ENCODE measurements at places on chromosomes 2 and 18. TPM values are rescaled to one million over a fixed set of nuclear protein-coding genes. Genes with fewer than 3 reads are reported as not detected.

CFC1 gene
- not detected for polyA plus RNA-seq

EML6 gene
- not detected for polyA plus RNA-seq

GCG gene
- polyA plus RNA-seq: not detected

REG1A gene
- not detected for polyA plus RNA-seq

MAP3K19 gene
- not detected for polyA plus RNA-seq

SLC40A1 gene
- polyA plus RNA-seq: 33.8 TPM

SLC4A5 gene
- polyA plus RNA-seq: 0.46 TPM

CGREF1 gene
- 0.38 TPM for polyA plus RNA-seq

- DNase-seq: no peak
Measured at GRCh38 chr2:54318821-54319220, 62.8 kb upstream of the TSPYL6 start.

- DNase-seq: no peak
Measured at GRCh38 chr2:100278986-100279385, 43.3 kb downstream of the LONRF2 start.

DNA sequence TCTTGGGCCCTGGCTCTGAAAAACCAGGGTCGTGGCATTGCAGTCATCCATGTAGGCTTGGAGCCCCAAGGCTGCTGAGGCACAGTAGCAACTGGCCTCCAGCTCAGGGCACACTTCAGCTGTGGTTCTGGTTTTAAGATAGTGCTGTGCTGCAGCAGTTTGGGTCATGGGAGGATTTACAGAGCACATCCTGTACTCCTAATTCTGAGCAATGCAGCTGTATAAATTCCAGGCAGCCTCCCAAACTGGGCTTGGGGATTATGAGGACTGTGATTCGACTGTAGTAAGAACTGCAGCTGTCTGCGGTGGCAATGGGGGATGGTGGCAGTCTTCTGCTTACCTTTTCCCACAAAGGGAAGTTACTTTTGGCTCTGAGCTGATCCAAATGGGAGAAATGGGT lies 536.3 kb upstream of the GCFC2 start:
- DNase-seq: no peak

DNA sequence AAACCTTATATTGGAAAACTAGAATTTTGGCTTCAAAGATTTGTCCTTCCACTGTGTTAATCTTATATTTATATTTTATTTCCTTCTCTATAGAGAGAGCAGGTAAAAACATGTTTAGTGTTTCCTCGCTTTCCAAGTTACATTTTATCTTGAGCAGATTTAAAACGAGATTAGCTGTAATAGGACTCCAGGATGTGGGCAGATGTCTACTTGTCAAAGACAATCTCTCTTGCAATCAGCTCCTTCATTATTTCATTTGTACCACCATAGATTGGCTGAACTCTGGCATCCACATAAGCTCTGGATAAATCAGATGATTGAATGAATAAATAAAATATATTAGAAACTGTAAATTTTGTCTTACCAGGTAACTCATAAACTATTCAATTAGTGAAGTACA lies 17.5 kb upstream of the KANSL1L start:
- no peak for DNase-seq

- DNase-seq: no peak
Measured at GRCh38 chr2:37921781-37922180, 3.3 kb upstream of the RMDN2 start.

DNA sequence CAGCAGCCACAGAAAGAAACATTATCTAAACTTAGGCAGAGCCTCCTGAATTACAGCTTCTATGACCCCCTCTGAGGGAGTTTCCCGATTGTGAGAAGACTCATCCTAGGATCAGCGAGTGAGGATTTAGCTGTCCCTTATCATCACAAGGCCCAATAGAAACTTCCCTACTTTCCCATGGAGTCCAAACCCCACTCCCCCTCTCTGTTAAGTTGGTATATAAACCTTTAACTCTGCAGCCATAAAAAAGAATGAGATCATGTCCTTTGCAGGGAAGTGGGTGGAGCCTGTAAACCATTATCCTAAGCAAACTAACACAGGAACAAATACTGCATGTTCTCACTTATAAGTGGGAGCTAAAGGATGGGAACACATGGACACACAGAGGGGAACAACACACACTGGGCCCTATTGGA lies 78.8 kb downstream of the MYL12B start:
- DNase-seq: no peak

GRCh38 chr18:8658858-8659485 lies 46.4 kb upstream of the MTCL1 start:
- no peak for DNase-seq

DNA sequence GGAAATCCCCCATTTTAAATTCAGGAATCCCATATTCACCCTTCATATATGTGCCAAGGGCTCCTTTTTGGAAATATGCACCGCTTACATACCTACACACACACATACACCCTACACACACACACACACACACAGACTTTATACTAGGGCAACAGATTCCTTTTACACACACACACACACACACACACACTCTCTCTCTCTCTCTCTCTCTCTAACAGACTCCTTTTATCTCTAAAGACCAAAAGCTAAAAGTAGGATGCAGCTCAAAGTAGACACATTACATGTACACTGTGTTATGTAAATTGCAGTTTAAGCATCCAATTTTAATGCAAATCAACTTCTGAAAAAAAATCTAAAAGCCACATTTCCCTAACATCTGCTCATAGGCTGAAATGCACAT lies 130.9 kb upstream of the CAPN13 start:
- no peak for DNase-seq

DNA sequence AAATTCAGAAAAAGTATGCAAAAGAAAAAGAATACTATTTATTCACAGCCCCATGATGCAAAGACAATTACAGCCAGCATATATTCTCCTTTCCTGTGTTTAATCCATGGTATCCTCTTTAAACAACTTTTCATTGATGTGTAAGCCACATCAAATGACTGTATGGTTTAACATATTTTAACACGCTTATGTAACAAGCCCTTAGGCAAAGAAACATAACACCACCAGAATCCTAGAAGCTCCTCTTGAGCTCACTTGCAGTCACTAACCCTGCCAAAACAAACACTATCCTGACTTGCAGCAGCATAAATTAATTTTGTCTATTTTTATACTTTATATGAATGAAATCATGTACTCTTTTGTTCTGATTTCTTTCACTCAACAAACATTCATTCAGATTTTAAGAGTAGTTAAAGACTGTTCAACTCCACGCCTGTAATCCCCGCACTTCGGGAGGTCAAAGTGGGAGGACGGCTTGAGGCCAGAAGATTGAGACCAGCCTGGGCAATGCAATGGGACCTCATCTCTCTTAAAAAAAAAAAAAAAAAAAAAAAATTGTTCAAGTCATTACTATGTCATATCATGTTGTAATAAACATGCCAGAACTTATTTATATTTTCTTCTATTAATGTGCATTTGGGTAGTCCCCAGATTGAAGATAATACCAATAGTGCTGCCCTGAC lies 226.3 kb downstream of the NBAS start:
- no peak for DNase-seq

- no peak for DNase-seq
Measured at GRCh38 chr2:217215877-217216276, 356.0 kb upstream of the TNP1 start.

DNA sequence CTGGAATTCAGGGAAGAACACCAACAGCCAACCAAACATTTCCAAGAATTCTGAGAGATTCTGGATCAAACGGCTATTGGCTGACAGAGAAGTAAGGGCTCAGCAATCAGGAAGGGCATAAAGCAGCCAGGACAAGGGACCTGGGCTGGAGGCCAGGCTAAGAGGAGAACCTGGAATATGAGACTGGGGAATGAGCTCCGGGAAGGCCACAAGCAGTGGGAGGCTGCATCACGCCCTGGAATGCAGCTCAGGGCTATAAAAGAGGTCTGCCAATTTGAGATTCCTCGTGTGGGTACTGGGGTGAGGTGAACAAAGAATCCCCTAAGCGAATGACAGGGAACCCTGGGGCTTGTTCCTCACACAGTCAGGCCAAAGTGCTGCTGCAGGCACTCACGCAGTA lies 60.4 kb downstream of the ANO7 start:
- no peak for DNase-seq

GRCh38 chr2:154637456-154637855 lies 61.0 kb upstream of the KCNJ3 start:
- DNase-seq: no peak

DNA sequence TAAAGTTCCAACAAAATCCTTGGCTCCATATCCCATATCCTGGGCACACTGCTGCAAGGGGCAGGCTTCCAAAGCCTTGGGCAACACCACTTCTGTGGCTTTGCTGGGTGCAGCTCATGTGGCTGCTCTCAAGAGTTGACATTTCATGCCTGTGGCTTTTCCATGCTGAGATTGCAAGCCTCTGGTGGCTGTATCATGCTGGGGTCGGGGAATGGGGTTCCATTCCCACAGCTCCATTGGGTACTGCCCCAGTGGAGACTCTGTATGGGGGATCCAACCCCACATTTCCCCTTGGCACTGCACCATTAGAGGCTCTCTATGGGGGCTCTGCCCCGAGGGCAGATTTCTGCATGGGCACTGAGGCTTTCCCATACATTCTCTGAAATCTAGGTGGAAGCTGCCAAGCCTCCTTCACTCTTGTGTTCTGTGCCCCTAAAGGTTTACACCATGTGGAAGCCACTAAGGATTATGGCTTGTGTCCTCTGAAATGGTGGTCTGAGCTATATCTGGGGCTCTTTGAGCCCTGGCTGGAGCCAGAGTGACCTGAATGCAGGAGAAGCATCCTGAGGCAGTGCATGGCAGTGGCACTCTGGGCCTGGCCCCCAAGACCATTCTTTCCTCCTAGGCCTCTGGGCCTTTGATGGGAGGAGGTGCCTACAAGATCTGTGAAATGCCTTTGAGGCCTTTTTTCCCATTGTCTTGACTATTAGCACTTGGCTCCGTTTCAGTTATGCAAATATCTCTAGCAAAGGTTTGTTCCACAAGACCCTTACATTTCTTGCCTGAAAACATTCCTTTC lies 107.9 kb downstream of the PTGR3 start:
- DNase-seq: no peak

DNA sequence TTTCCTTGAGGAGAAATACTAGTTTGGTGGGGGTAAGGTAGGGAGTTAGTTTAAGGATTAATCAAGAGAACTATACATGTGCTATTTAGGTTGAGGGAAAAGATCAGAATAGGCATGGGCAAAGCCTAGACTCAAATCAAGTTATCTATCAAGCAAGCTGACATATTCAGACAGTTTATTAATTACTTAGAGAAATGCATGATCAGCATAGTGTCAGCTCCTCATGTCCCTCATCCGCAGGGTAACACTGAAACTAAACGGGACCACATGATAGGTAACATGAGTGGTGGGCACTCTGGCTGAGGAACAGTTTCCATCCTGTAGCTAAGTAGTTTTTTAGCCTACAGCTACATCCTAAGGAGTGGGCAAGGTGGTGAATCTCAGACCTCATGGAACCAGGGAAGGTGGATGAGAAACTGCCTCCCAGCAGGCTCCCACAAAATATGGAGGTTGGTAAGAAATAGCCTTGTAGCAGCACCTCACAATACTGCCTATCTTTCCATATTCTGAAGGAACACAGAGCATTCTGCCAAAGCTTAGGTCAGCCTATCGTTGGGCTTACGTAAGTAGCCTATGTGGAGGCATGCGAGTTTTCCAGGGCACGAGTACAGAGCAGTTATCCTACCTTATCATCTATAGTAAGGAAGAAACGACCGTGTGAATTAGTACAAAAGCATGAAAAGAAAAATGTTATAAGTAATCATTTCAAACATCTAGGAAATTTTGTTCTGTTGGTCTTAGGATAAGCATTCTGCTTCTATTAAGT lies 18.4 kb downstream of the ZC3H6 start:
- no peak for DNase-seq

- no peak for DNase-seq
Measured at GRCh38 chr2:134271758-134272157, 17.9 kb downstream of the MGAT5 start.

GRCh38 chr2:72719416-72719815 lies 106.4 kb downstream of the EXOC6B start:
- DNase-seq: no peak

DNA sequence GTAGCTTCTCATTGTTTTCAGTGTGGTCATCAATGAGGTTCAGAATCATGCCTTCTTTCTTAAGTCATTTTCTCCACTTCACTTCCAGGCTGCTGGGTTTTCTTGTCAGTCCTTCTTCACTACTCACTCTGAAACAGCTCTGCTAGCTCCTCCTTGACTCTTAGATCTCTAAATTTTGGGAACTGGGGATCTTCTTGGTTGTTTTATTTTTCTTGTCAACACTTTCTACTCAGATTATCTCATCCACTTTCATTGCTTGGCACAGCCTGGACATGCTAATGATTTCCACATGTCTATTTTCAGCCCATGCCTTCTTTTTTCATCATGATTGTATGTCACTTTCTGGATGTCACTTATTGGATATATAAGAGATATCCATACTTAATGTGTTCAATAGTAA lies 517.8 kb upstream of the DSEL start:
- no peak for DNase-seq

DNA sequence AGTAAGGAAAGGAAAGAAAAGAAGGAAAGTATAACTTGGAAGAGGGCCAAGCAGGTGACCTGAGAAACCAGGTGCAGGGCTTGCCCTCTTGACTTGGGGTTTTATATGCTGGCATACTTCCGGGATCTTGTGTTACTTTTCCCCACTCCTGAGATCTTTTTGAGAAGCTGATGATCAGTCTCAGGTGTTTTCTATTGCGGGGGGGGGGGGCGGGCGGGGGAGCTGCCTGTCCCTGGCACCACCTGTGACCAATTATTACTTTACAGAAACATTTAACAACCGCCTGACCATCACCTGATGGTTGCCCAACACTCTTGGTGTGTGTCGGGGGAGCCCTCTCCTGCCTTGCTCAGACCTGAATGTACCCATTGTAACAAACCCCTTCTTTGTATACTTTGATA lies 6.9 kb upstream of the CASP10 start:
- DNase-seq: no peak

DNA sequence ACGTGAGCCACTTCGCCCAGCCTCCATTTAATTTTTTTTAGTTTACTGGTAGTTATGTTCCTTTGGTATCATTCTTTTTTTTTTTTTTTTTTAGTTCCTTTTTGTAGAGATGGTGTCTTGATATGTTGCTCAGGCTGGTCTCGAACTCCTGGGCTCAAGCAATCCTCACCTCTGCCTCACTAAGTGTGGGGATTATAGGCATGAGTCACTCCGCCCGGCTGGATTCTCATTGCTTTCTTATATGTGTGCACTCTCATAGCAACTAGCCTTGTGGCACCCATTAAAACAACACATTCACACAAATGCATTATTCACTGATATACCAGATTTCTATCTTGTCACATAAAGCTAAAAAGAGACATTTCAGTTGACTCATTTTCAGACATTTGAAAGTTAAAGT lies 4.2 kb downstream of the TTC27 start:
- DNase-seq: no peak

Data from naive thymus-derived CD8-positive, alpha-beta T cell (primary cell).